ENCODE measurements at places on chromosomes 7 and 10. TPM values are rescaled to one million over a fixed set of nuclear protein-coding genes. Genes with fewer than 3 reads are reported as not detected.

SFTPD gene
- not detected for total RNA-seq

PLEKHA8 gene
- 11.4 TPM for total RNA-seq

RELN gene
- total RNA-seq, result 0.74 TPM

TFPI2 gene
- total RNA-seq, result 178 TPM

RPEL1 gene
- total RNA-seq, result under 0.01 TPM

CALCR gene
- not detected for total RNA-seq

PDE1C gene
- 0.92 TPM for total RNA-seq

SLC29A3 gene
- total RNA-seq, result 1.1 TPM

TFEC gene
- under 0.01 TPM for total RNA-seq

EBLN1 gene
- total RNA-seq, result not detected

MKRN1 gene
- 67.7 TPM for total RNA-seq

HOGA1 gene
- total RNA-seq, result 0.28 TPM

SPDYE9 gene
- not detected for total RNA-seq

COL1A2 gene
- total RNA-seq, result 4,803 TPM

TMEM229A gene
- total RNA-seq, result not detected

ACBD7 gene
- total RNA-seq, result 0.43 TPM

POU6F2 gene
- total RNA-seq, result not detected

PARP12 gene
- total RNA-seq, result 9.1 TPM

CLRN3 gene
- not detected for total RNA-seq

Measured in smooth muscle cell of bladder (primary cell).